ENCODE measurements at places on chromosomes 12 and 14. TPM values are rescaled to one million over a fixed set of nuclear protein-coding genes. Genes with fewer than 3 reads are reported as not detected.

- no peak for DNase-seq
These were observed 51.5 kb downstream of the ZC3H14 start for GRCh38 chr14:88614218-88614907.

- DNase-seq, result no peak
These were observed 30.5 kb upstream of the CCND2 start for GRCh38 chr12:4243091-4243490.

The TAS2R7 gene
- not detected for total RNA-seq

- no peak for DNase-seq
These were observed 51.3 kb downstream of the MAPKAPK5 start for GRCh38 chr12:111893287-111893686.

- no peak for DNase-seq
These were observed 17.3 kb downstream of the IRF2BPL start for GRCh38 chr14:77011245-77011644.

The RERG gene
- not detected for total RNA-seq

The SYCP3 gene
- total RNA-seq, result 0.09 TPM

The TSFM gene
- 46.3 TPM for total RNA-seq

All from activated CD8-positive, alpha-beta T cell treated with anti-CD3 and anti-CD28 coated beads for 36 hours (primary cell).